ENCODE measurements at places on chromosomes 3 and 15.

DNA sequence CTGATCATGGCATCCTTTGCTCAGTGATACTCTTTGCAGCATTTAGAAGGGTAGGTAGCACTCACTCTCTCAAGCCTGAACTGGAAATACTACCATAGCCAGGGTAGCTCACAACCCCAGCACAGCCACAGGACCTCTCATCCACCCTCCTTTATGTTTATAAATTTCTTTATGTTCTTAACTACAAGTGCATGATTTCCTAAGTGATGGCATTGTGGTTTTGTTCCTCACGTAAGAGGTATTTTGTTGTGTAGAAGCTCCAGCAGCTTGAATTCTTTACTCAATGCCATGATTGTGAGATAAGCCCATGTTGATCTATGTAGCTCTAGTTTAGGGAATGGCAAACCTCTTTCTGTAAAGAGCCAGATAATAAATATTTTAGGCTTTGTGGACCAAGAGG lies 7.9 kb upstream of the RTP3 start:
- no peak for DNase-seq

GRCh38 chr15:73797366-73798158 lies 44.4 kb upstream of the INSYN1 start:
- no peak for DNase-seq

GRCh38 chr15:65361708-65362459 lies 15.9 kb downstream of the IGDCC3 start:
- no peak for DNase-seq

GRCh38 chr3:6805236-6805635 lies 55.7 kb upstream of the GRM7 start:
- no peak for DNase-seq

DNA sequence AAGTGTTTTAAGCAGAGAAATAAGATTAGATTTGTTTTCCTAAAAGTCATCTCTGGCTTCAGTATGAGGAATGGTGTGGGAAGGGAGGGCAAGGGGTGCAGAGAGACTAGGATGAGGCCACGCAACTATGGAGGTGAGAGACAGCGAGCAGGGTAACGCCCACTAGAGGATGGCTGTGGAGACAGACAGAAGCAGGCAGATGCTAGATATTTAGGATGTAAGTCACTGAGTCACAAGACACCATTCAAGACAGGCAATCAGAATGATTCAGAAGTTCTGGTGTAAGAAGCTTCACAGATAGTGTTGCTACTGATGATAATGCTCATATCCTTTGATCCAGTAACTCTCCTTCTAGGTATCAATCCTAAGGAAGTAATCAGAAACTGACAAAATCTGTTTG lies 19.1 kb downstream of the HSPBAP1 start:
- no peak for DNase-seq

DNA sequence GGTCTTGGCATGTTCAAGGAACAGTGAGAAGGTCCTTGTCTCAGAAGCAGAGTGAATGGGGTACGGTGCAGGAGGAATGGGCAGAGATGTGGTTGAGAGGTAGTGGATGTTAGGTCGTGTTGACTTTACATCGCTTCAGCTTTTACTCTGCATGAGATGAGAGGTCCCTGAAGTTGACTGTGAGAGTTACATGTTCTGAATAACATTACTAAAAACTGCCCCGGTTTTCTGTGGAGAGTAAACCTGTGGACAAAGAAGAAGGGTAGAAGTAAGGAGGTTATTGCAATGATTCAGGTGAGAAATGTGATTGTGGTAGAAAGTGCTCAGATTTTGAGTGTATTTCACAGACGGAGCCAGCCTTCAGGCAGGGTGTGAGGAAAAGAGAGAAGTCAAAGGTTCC lies 105.6 kb downstream of the ARNT2 start:
- no peak for DNase-seq

DNA sequence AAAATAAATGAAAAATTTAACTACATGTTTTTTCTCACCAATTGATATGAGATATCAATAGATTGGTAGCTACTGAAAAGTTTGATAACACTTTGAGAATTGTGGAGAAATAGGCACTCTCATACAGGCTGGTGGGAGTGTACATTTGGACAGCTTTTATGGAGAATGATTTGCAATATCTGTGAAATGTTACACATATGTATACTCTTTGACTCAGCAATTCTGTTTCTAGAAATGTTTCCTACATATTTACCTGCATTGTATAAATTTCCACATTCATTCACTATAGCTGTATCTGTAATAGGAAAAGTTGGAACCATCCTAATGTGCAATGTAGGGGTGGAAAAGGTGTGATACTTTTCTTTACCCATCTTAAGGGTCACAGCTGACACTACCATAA lies 1.9 kb upstream of the KIF23 start:
- DNase-seq, result no peak

- DNase-seq, result no peak
Measured at GRCh38 chr3:66402596-66403290, 98.1 kb downstream of the LRIG1 start.

DNA sequence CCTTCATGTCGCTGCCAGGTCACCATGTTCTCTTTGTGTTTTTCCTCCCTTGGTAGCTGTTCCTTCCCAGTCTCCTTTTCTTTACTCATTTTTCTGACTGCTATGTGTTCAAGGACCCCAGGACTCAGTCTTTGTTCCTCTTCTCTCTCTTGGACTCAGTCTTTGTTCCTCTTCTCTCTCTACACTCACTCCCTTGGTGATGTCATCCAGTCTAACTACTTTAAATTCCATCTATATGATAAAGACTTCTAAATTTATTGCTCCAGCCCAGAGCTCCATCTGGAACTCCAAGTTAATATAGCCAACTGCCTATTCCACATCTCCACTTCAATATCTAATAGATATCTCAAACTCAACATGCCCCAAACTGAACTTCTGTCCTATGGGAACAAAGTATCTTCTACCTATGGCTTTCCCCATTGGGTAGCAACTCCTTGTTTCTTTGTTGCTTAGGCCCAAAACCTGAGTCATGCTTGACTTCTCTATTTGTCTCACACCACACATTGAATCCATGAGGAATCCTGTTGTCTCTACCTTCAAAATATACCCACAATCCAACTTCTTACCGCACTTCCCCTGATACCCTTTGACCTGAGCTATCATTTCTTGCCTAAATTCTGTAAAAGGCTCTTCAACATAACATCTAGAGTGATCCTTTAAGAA lies 4.9 kb upstream of the DYNC1LI1 start:
- no peak for DNase-seq

DNA sequence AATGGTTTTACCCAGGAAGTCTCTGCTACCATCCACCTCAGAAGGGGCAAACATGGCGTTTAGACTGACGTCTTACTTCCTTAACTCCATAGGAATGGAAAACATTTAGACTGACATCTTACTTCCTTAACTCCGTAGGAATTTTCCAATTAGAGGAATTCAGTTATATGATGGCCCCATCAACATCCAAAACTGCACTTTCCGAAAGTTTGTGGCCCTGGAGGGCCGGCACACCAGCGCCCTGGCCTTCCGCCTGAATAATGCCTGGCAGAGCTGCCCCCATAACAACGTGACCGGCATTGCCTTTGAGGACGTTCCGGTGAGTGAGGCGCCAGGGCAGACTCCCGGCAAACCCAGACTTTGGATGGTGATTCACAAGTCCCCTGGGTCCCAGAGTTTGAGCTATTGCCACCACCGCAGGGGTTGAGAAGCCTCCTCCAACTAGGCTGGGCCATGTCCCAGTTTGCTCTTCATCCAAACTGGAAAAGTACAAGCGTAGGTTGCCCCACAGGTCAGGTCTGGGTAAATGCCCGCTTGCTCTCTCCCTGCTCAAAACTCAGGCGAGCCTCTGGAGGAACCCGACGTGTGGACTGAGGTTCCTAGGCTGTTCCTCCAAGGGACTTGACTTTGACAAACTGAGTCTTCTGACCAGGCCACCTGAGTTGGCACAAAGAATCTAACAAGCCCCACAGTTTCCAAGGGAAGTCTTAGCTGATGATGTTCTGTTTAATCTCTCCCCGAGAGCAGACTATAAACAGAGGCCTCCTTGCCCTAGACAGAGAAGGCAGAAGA lies 57.7 kb downstream of the MESD start:
- DNase-seq, result no peak

GRCh38 chr3:141849056-141849815 lies 27.2 kb upstream of the ATP1B3 start:
- no peak for DNase-seq

- DNase-seq, result no peak
Measured at GRCh38 chr15:73317651-73318462, 50.9 kb downstream of the HCN4 start.

DNA sequence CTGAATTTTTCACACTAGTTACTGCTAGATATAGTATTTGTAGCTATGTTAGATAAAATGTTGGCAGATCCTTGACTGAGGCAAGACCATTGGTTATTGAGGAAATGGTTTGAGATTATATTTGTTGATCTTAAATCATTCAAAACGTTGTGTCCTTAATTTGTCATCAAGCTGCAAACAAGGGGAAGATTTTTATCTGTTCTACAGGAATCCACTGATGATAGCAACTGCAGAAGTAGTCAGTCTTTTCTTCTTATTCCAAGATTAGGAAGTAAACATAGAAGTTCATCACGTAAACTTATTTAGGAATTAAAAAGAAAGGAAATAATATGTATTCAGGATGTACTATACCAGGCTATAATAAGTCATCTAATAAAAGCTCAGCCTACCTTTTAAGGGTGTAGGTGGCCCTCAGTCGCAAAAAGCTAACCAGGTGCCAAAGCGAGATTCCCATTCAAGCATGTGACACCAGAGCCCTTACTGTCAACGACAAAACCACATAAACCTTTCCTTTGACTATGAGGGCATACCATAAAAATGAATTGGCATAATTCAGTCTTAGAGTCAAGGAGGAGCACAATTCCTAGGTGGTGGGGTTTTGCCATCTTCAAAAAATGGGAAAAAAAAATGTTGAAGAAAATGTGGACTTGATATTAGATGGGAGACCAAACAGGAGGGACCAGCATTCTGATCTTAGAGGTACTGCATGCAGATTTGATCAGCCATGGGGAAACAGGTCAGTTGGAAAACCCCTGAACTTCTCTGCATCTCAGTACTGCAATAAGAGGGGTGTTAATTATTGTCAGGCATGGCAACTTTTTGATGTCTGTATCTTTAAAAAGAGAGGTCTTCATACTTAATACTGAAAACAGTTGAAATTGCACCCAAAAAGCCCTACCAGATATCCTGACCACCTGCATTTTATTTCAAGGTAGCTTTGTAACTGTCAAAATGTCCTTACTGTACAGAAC lies 212.5 kb upstream of the UBE2E1 start:
- no peak for DNase-seq

DNA sequence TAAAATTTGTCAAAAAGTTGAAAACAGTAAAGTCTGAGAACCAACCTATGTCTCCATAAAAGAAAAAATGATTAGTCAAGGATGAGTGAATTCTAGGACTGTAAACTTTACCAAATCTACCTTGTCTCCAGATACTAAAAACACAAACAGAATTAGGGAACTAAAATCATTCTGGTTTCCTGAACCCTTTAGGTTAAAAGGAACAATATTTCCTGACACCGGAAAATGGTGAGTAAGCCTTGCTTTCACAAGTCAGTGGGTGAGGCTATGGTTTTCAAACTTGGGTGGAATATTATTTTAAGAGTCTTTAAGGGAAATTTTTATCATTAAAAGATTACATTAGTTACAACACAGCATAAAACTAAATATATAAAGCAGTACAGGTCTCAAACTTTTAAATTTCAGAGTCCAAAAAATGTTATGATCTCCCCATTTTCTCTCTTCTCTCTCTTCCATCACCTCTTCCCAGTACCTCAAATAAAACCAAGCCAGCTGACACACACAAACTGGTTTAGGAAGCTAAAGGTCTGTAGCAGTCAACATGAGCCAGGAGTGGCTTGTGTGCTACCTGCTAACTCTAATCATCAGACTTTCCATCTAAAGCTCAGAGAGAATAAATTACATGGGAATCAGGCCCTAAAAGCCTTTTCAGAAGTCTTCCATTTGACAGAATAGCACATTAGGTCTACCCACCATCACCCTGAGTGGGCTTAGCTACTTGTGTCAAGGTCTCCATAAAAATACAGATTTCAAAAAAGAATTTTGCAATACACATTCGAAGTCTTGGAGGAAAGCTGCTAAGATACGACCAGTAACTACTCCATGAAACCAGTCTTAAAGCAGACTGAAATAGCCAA lies 2.2 kb downstream of the SLC12A6 start:
- DNase-seq, result no peak

DNA sequence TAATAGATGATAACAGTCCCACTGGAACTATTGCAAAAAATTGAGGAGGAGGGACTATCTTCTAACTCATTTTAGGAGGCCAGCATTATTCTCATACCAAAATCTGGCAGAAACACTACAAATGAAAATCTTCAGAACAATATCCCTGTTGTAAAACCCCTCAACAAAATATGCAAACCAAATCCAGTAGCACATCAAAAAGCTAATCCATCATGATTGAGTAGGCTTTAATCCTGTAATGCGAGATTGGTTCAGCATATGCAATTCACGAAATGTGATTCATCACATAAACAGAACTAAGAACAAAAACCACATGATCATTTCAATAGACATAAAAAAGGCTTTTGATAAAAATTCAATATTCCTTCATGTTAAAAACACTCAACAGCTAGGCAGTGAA lies 23.9 kb upstream of the PLSCR2 start:
- DNase-seq, result no peak

GRCh38 chr3:146142757-146143156 lies 18.2 kb downstream of the PLOD2 start:
- DNase-seq, result no peak

DNA sequence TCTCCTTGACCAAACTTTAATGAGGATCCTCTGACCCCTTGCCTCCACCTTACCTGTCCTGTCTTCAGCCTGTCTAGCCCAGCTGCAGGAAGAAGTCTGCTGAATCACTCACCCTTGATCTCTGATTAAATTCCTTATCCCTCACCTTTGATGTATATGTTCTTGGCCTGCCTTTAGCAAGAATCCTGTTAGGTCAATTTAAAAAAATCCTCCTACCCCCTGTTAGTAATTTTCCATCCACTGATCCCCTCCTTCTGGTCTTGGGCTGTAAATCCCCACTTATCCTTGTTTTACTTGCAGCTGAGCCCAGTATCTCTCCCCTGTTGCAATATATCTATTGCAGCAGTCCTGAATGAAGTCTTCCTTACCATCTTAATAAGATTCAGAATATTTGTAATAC lies 39.0 kb downstream of the MYH15 start:
- no peak for DNase-seq

DNA sequence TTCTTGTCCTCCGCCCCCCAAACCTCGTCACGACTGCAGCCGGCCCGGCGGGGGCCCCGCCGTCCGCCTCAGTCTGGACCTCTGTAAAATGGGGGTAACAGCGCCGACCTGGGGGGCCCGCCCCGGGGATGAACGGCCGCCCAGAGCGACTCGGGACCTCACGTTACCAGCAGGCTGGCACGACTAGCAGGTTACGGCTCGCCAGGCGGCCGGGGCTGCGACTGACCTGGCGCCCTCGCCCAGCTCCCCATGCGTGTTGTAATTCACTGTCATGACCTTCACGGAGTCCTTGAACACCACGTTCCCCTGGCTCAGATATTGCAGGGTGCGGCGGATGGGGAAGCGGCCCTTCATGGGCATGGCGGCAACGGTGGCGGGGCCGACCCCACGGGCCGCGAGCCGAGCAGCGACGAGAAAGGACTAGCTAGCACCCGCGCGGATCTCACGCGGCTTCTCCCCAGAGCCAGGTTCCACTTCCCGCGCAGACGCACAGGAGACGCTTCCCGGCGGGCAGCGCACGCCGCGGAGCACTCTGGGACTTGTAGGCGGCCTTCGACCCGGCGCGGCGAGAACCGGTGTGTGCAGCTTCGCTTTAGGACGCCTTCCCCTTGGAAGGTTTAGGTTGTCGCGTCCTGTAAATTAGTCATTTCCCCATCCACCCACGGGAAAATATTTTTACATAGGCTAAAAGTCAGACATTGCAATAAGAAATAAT lies at the start of gene MRPS25:
Gene MRPS25 (minus strand): TSS at position 481 of the 715 bp plus-strand sequence. CDS start 121 bp downstream, at position 360.
- DNase-seq, result peak; percentile 83

GRCh38 chr3:63414607-63415006 lies 136.5 kb downstream of the SYNPR start:
- DNase-seq, result no peak
